ENCODE measurements at places on chromosomes 2 and 18.
A peak's percentile ranks its signal among the peaks of the same experiment; 100 is the strongest.

- DNase-seq: no peak
Measured at GRCh38 chr2:19021100-19021476, 337.3 kb downstream of the OSR1 start.

- DNase-seq: no peak
Measured at GRCh38 chr2:215441560-215442400, 5.9 kb upstream of the FN1 start.

DNA sequence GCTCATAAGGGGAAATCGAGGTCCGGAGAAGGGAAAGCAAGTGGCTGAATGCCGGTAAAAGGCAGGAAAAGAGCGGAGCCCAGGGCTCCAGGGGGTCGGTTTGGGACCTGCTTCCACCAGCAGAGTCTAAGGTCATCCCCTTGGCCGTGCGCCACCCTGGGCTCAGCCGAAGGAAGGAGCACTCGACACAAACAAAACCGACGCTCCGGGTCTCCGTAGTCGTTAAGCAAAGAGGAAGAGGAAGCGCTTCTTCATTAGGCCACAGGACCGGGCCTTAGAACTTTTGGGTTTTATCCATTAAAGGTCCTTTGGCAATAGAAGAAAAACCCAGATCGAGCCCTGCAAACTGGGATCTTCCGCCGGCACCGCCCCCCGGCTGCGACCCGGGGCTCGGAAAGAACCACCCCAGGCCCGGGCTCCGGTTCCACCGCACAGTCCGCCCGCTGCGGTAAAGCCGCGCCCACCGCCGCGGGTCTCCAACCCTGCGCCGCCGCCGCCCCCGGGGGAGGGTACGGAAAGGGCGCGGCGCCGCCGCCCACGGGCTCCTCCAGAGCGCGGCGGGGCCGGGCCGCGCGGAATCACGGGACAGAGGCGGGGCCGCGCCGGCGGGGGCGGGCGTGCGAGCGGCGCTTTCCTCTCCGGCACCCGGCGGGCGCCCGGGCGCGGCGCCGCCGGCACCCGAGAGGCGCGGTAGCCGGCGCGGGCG is at the start of gene TTL:
TSS of gene TTL (plus strand) at position 629 of the 706 bp plus-strand sequence. CDS start 189 bp downstream, outside the sequence.
- peak; percentile 79 for DNase-seq

GRCh38 chr2:152460567-152460966 is 125.6 kb downstream of the FMNL2 start:
- no peak for DNase-seq

- DNase-seq: no peak
Measured at GRCh38 chr2:26099933-26100332, 66.0 kb downstream of the RAB10 start.

DNA sequence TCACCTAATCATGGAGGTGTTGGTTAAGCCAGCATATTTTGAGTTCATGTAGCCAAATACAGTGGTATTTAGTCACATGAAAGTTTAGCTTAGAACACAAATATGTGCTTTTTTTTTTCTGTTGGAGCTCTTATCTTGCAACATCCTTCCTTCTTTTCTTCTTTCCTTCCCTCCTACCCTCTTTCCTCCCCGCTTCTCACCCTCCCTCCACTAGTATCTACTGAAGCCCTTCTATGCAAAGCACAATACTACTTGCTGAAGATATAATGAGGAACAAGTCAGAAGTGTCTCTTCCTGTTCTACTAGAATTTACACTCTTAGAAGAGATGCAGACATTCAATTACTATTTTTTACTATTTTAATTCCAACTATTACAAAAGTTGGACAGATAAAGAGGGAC is 105.0 kb upstream of the ITGA4 start:
- DNase-seq: no peak

GRCh38 chr18:69638056-69638455 is 237.4 kb downstream of the DOK6 start:
- no peak for DNase-seq

DNA sequence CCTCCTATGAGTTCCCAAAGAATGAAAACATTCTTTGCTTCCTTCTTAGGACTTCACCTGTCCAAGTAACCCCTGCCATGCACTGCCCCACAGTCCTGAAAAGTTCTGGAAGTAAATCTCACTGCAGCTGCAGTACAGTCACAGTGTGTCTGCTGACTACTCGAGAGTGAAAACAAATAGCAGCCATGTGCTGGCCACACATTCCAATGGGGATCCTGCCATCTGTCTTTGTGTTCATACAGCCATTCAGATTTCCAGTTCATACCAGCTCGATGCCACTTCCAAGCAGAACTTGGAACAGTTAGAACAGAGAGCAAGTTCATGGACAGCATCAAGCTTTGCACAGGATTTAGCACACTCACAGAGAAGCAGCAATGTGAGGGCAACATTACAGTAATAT is 629.9 kb upstream of the ACVR2A start:
- DNase-seq: no peak

- DNase-seq: no peak
Measured at GRCh38 chr2:63651861-63652651, 63.3 kb downstream of the MDH1 start.

- DNase-seq: peak; percentile 28
Measured at GRCh38 chr2:198913394-198914152, 544.2 kb downstream of the SATB2 start.

All from GM12891 (cell line).